ENCODE measurements at places on chromosomes 4 and X.

- no peak for DNase-seq
Observed at GRCh38 chr4:8329859-8330761, 60.6 kb downstream of the HTRA3 start.

DNA sequence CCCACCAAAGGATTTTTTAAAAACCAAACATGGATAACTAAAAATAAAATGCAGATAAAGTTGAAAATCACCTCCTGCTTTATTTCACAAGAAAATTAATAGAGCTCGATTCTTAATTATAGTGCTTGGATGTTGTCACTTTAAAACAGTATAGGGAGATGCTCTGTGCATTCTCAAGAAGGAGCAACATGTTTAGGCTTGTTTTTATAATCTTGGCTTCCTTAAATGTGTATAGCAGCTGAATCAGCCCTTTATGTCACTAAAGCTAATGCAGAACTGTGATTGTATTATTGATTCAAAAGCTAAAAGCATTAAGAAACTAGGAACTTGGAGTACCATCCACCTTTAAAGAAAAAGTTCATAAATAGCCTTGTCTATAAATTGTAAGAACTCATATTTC lies 12.9 kb downstream of the UTP3 start:
- no peak for DNase-seq

- no peak for DNase-seq
Observed at GRCh38 chr4:180436361-180436760, 1806.8 kb upstream of the TENM3 start.

- no peak for DNase-seq
Observed at GRCh38 chrX:23515028-23515427, 152.3 kb upstream of the PRDX4 start.

GRCh38 chr4:23924556-23924955 lies 34.7 kb upstream of the PPARGC1A start:
- DNase-seq: no peak

DNA sequence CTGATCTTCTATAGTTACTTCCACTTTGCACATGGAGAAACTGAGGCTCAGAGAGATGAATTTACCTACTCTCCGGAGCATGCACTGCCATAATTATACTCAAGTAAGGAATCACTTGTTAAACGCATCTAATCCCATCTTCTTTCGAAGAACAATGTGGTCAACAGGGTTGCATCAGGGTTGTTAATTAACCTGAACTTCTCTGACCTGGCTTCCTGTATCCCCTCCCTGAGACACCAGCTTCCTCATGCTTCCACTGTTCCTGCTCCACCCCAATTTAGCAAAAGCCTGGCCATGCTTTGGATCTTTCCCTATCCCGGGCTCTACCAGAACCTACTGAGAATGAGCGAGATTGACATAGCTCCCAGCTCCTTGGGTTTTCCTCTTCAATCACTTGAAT lies 136.7 kb downstream of the SMIM20 start:
- no peak for DNase-seq
